ENCODE measurements at places on chromosomes 3 and 15.

GRCh38 chr3:193998123-193998448 is 137.9 kb upstream of the HES1 start:
- no peak for DNase-seq

GRCh38 chr3:74611206-74611605 is 3.3 kb downstream of the CNTN3 start:
- peak; percentile 64 for DNase-seq

DNA sequence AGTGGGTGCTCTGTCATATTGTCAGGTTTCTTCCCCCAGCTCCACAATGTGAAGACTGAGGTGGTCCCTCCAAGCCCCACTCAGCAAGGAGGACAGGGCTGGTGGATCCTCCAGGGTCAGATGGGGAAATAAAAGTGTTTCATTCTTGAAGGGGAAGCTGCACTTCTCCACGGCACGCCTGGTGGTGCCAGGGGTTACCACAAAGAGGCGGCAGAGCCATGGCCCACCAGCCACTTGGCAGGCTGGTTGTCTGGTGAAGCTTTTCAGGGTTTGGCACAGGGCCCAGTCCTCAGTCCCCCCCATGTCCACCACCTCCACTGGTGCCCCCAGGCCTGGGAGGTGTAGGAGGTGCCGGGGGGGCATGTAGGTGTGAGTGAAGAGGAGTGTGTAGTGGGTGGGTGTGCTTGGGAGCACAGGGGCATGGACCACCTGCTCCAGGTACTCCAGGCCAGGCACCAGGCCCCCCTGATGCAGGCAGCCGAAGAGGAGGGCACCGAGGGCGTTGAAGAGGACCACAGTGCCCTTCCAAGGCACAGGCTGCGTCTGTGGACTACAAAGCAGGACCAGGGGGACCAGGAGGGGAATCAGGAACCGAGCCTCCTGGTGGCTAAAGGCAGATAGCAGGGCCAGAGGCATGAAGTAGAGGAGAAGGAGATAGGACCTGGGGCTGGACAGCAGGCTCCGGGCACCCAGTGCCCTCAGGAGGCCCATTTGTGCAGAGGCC is 5.0 kb upstream of the NCBP2 start:
- DNase-seq, result no peak

DNA sequence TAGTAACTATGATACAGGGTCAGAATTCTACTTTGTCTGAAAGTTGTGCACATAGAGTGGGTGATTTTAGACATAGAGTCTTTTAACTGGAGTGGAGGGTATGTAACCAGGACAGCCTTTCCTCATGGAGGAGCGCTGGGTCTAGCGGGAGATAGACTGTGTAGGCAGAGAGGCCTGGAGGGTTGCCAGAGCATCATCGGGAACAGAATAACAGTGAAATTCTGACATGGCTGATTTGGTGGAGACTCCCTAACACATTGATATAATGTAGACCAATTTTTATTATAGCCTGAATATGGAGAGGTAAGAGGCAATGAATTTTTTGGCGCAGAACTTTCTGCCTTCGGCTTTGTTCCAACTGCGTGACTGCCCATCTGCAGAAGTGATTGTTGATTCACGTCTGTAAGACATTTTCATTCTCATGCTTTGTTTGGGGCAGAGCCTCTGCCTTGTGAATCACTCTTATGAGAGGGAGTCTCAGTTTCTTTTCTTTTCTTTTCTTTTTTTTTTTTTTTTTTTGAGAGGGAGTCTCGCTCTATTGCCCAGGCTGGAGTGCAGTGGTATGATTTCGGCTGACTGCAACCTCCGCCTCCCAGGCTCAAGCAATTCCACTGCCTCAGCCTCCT is 16.0 kb downstream of the LPP start:
- DNase-seq, result no peak

GRCh38 chr3:32414522-32415202 is 23.0 kb downstream of the CMTM7 start:
- peak; percentile 77 for DNase-seq

- no peak for DNase-seq
Measured at GRCh38 chr3:39021029-39021428, 30.7 kb downstream of the SCN11A start.

Measured in IMR-90 (cell line).